Motor neuron (in vitro differentiated cells): ENCODE measurements at places on chromosomes 5 and 9. TPM values are rescaled to one million over a fixed set of nuclear protein-coding genes. Genes with fewer than 3 reads are reported as not detected.

DNA sequence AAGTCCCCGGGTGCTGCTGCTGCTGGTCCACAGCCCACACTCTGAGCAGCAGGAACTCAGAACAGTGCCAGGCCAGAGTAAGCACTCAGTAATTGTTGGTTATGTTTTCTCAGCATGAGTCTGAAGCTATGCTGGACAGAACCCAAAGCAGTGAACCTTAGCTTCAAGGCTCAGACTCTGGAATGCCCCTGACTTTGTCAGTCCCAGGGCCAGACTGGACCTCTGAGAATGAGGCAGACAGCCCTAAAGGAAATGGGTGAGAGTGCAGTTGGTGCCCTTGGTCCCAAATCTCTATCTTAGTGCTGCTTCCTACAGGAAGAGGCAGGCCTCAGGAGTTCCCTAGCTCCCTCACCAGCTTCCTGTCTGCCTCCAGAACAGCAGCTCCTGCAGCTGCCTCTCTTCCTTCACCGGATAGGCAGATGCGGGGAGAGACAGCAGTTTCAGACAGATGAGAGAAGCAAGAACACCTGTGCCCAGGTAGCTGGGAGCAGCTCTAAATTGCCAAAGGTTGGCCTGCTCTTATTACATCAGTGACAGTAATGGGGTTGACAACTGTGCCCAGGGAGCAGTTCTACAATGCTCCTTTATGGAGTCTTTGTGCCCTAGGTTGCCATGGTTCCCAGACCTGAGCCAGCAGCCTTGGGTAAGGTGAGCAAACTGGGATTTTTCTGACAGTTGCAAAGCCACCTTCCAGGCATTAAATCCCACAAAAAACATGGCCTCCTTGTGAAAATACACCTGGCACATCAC lies 82.2 kb upstream of the CXCL14 start:
- ATAC-seq = no peak

DNA sequence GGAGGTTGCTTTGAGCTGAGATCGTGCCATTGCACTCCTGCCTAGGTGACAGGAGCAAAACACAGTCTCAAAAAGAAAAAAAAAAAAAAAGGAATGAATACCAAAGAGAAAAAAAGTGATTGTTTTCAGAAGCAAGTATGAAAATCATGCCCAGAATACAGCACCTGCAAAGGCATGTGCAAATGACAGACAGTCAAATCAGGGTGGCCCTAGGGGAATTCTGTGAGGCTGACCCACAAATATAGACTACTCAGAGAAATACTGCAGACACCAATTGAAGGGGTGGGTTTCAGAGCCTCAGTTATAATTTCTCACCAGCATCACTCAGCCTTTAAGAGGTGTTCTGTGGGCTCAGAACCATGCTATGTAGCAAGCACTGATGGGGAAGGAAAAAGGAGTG lies 28.6 kb downstream of the DCAF12 start:
- no peak for ATAC-seq

- no peak for ATAC-seq
Measured at GRCh38 chr9:132857616-132858342, 20.3 kb downstream of the AK8 start.

- no peak for ATAC-seq
Measured at GRCh38 chr5:146203872-146204192, 427 bp downstream of the RBM27 start.

GRCh38 chr5:138469540-138470321 lies 4.5 kb downstream of the EGR1 start:
- no peak for ATAC-seq

DNA sequence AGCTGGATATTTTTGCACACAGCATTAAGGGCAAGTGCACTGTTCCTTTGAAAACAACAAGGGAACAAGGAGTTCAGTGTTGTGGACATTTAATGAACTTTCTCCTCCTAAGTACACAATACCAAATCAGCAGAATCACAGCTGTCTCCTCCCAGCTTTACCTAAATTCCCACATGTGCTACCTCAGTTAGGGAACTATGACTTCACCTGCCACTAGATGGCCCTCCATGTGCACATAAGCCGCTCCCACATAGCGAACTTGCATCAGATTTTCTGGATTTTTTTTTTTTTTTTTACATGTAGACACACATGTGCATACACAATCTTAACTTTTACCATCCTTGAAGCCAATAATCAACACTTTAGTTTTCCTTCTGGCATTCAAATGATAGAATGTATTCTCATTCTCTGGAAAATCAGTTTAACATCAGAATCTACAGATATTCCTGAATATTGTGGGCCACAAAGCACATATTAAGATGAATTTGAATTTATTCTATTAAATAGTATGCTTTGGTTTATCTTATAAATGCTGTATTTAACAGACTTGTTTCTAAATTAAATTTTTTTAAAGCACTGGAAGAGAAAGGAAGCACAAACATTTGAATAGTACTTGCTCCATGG lies 123.6 kb downstream of the PALM2AKAP2 start:
- peak; percentile 86 for ATAC-seq

- no peak for ATAC-seq
Measured at GRCh38 chr9:86062845-86063693, 36.3 kb downstream of the GOLM1 start.

GRCh38 chr5:115895821-115896220 lies 54.1 kb downstream of the AP3S1 start:
- ATAC-seq = no peak

- no peak for ATAC-seq
Measured at GRCh38 chr9:108860354-108860753, 1.7 kb upstream of the ACTL7A start.

- no peak for ATAC-seq
Measured at GRCh38 chr5:137263371-137264005, 235.6 kb downstream of the SPOCK1 start.

GRCh38 chr5:171629628-171630349 lies 155.8 kb upstream of the SMIM23 start:
- peak; percentile 98 for ATAC-seq

- peak; percentile 76 for ATAC-seq
Measured at GRCh38 chr9:132969783-132970182, 8.7 kb upstream of the GFI1B start.

- peak; percentile 86 for ATAC-seq
Measured at GRCh38 chr9:32550562-32551275, 1.4 kb upstream of the SMIM27 start.

GRCh38 chr5:15525703-15526275 lies 25.8 kb downstream of the FBXL7 start:
- no peak for ATAC-seq

- ATAC-seq = no peak
Measured at GRCh38 chr5:172634106-172634899, 6.8 kb upstream of the NEURL1B start.

DNA sequence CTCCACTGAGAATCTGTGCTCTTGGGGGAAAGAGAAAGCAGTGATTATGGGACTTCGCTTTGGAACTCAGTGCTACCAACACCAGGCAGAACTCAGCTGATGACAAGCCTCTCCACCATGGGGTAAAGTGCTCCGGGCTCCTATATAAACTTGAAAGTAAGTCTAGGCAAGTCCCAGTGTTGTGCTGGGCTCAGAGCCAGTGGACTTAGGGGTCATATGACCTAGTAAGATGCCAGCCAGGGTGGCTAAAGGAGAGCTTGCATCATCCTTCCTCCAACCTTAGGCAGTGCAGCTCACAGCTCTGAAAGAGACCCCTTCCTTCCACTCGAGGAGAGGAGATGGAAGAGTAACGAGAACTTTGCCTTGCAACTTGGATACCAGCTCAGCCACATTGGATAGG lies 35.1 kb upstream of the FREM1 start:
- ATAC-seq = no peak

DNA sequence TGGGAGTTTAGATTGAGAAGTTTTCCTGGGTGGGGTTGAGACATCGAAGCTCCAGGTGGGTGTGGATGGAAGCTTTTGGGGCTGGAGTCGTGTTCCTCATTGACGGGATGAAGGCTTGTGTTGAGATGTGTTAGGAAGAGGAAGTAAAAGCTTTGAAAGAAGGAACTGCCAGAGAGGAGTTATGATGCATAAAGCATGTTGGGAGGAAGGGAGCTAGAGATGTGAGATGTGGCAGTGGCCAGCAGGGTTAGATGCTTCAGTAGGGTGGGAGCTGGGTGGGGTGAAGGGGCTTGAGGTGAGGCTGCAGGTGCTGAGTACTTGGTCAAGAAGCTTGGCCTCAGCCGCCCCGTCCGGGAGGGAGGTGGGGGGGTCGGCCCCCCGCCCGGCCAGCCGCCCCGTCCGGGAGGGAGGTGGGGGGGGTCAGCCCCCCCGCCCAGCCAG lies 56.7 kb downstream of the HSPA4 start:
- no peak for ATAC-seq

- ATAC-seq = no peak
Measured at GRCh38 chr5:20041326-20042274, 53.6 kb upstream of the CDH18 start.

The PCA3 gene
- total RNA-seq = 1.6 and 5.0 TPM in 2 replicates

The C1QTNF2 gene
- total RNA-seq = 0.67 and 0.86 TPM in 2 replicates

The C5orf47 gene
- 0.55 and 0.67 TPM in 2 replicates for total RNA-seq

The EIF4E1B gene
- total RNA-seq = 0.31 and 3.1 TPM in 2 replicates

The HMCN2 gene
- total RNA-seq = 1.7 and 3.0 TPM in 2 replicates

The MEF2C gene
- total RNA-seq = 6.4 and 7.1 TPM in 2 replicates

The PKN3 gene
- 0.41 and 0.46 TPM in 2 replicates for total RNA-seq

The ROR2 gene
- 0.58 and 0.95 TPM in 2 replicates for total RNA-seq
